ENCODE measurements at places on chromosomes 6 and 20.

DNA sequence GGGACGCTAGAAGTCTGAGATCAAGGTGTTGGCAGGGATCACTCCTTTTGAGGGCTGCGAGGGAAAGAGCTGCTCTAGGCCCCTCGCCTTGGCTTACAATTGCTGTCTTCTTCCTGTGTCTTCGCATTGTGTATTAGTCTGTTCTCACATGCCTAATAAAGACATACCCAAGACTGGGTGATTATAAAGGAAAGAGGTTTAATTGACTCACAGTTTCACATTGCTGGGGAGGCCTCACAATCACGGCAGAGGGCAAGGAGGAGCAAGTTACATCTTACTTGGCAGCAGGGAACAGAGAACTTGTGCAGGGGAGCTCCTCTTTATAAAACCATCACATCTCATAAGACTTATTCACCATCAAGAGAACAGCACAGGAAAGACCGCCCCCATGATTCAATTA, 102.5 kb upstream of the ASF1A start:
- H3K36me3 ChIP-seq = no peaks in the 10 kb centered on the region
- H3K27ac ChIP-seq = no peak overlapping the region
- H3K4me1 ChIP-seq = peaks cover 2% of the 10 kb centered on the region
- H3K4me3 ChIP-seq = no peak overlapping the region
- no peak for DNase-seq
- no peaks in the 10 kb centered on the region for H3K27me3 ChIP-seq

DNA sequence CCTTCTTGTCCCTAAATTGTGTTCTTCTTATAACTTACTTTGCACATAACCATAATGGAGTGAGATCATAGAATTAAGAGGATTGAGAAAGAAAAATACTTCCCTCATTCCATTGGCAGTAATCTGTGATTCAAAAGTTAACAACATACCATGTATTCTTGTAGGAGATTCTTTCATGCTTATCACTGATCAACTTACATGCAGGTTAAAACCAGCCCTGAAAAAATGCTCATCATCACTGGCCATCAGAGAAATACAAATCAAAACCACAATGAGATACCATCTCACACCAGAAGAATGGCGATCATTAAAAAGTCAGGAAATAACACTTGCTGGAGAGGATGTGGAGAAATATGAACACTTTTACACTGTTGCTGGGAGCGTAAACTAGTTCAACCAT, 36.5 kb upstream of the GFRAL start:
- H3K27ac ChIP-seq = no peak overlapping the region
- DNase-seq = no peak
- no peaks in the 10 kb centered on the region for H3K36me3 ChIP-seq
- H3K4me3 ChIP-seq = no peak overlapping the region

GRCh38 chr6:139763468-139764210, 389.2 kb upstream of the CITED2 start:
- no peak for DNase-seq
- H3K27me3 ChIP-seq = no peaks in the 10 kb centered on the region
- no peak overlapping the region for H3K27ac ChIP-seq
- H3K4me3 ChIP-seq = no peak overlapping the region
- no peaks in the 10 kb centered on the region for H3K36me3 ChIP-seq
- H3K4me1 ChIP-seq = peaks cover 15% of the 10 kb centered on the region

DNA sequence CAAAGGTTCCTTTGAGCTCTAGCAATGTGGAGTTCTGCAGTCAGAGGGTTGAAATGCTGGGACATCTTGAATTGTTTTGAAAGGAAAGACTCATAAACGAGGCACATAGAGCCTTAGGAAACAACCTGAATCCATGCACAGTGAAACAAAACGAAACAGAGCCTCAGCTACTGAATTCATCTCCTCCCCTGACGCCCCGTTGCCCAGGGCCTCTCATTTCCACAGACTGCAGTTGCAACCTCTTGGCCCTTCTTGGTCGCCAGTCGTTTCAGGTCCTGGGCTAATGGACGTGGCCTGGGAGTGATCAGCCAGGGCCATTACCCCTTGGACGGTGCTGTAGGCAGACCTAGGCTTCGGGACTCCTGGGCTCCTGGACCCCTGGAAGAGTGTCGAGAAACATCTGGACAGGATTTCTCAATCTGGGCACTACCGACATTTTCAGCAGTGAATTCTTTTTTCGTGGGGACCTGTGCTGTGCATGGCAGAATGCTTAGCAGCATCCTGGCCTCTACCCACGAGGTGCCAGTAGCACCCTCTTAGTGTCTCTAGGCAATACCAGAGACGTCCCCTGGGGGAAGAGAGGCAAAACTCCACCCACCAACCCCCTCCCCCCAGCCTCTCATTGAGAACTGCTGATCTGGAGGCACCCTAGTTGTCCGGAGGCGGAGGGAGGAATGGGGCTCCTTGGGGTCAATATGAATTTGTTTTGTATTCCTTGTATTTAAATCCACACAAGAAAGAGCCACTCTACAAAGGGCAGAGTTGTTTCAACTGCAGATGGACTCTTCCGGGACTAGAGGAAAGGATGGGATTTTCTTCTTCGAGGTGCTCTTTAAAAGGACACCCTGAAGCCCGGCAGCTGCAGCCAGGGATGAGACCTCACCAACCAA, 50.2 kb downstream of the TMEM242 start:
- peak overlapping the region; percentile 80 for H3K4me3 ChIP-seq
- no peaks in the 10 kb centered on the region for H3K36me3 ChIP-seq
- DNase-seq = peak; percentile 42
- H3K4me1 ChIP-seq = peaks cover 18% of the 10 kb centered on the region

- H3K4me3 ChIP-seq = no peak overlapping the region
- no peaks in the 10 kb centered on the region for H3K36me3 ChIP-seq
- DNase-seq = no peak
- H3K27ac ChIP-seq = no peak overlapping the region
- peaks cover 36% of the 10 kb centered on the region for H3K4me1 ChIP-seq
Observed at GRCh38 chr6:4320860-4321259, 185.5 kb upstream of the ECI2 start.

DNA sequence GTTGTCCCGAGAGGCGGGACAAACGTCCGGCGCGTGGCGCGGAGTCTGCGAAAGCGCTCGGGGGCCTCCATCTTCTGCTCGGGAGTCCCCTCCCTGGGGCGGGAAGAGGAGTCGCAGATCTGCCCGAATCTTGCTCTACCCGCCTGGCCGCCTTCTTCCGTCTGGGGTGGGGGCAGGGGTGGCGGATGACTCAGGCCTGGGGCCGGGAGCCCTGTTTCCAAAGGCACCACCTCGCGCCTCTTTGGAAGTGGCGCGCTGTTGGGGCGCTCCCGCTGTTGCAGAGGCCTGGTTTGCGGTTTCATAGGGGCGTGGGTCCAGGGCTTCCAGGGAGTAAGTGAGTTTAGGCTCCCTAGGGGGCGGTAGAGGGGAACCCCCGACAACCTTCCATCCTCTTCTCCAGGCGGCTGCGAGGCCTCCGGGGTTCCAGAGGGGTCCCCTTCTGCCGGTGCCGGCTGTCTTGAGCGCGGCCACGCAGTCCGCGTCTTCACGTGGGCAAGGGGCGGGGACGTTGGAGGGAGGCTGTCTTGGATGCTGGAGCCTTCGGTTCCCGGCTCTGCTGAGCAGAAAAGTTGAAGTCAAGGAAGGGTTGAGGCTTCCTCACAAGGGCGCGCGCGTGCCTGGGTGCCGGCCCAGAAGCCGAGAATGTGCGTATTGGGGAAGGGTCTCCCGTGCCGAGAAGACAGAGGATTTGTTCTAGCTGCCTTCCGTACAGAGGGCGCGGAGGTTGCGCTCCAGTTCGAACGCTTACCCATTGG, 2.6 kb upstream of the TFAP2C start:
- no peak overlapping the region for H3K27ac ChIP-seq
- no peaks in the 10 kb centered on the region for H3K27me3 ChIP-seq
- DNase-seq = peak; percentile 68
- H3K4me1 ChIP-seq = no peaks in the 10 kb centered on the region
- no peaks in the 10 kb centered on the region for H3K36me3 ChIP-seq
- H3K4me3 ChIP-seq = no peak overlapping the region

DNA sequence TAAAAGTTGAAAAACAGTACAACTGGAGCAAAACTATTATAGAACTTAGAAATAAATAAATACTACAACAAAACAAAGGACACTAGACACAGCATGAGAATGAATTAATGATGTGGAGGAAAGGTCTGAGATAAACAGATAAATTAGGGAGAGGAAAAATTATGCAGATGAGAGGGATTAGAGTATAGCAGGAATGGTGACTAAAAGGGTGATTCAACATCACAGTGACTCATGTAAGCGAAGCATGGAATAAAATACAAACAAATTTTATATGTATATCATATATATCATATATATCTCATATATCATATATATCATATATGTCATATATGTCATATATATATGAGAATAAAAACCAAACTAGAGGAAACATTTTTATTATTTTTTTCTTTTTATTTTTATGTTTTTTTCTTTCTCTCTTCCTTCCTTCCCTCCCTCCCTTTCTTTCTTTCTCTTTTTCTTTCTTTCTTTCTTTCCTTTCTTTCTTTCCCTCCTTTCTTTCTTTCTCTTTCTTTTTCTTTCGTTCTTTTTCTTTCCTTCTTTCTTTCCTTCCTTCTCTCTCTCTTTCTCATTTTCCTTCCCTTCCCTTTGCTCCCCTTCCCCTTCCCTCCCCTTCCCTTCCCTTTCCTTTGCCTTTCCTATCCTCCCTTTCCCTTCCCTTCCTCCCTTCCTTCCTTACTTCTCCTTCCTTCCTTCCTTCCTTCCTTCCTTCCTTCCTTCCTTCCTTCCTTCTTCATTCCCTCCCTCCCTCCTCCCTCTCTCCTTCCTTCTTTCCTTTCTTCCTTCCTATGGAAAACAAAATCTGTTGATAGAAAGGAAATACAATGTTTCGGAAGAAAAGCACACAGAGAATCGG, 1014.6 kb downstream of the GRIK2 start:
- no peaks in the 10 kb centered on the region for H3K27me3 ChIP-seq
- H3K36me3 ChIP-seq = no peaks in the 10 kb centered on the region
- no peak overlapping the region for H3K4me3 ChIP-seq
- no peak overlapping the region for H3K27ac ChIP-seq

DNA sequence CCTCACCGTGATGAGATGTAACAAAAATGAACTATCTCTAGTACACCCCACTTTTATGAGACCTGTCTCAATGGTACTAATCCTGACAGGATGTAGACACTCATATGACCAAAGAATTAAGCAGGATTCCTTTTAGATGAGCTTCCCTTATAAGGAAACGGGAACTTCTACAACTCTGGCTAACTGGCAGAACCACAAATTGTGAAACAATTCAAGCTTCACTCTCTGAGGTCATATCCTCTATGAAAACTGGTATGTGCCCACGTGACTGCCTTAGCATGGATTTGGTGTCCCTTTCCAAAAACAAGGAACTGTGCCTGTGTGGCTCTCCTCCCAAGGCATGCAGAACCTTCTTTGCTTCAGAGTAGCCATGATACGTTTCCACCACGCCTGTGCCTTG, 14.1 kb upstream of the CPNE5 start:
- peaks cover 21% of the 10 kb centered on the region for H3K36me3 ChIP-seq
- peak; percentile 59 for DNase-seq
- no peaks in the 10 kb centered on the region for H3K27me3 ChIP-seq
- H3K27ac ChIP-seq = no peak overlapping the region

GRCh38 chr6:21664314-21665109, 71.0 kb downstream of the SOX4 start:
- no peaks in the 10 kb centered on the region for H3K36me3 ChIP-seq
- peaks cover 13% of the 10 kb centered on the region for H3K27me3 ChIP-seq
- H3K27ac ChIP-seq = no peak overlapping the region
- peak; percentile 78 for DNase-seq
- H3K4me3 ChIP-seq = peak overlapping the region; percentile 89

GRCh38 chr20:5789827-5790226, 39.6 kb downstream of the SHLD1 start:
- H3K27ac ChIP-seq = no peak overlapping the region
- no peaks in the 10 kb centered on the region for H3K36me3 ChIP-seq
- H3K4me1 ChIP-seq = no peaks in the 10 kb centered on the region
- no peak overlapping the region for H3K4me3 ChIP-seq
- no peaks in the 10 kb centered on the region for H3K27me3 ChIP-seq
- DNase-seq = no peak

DNA sequence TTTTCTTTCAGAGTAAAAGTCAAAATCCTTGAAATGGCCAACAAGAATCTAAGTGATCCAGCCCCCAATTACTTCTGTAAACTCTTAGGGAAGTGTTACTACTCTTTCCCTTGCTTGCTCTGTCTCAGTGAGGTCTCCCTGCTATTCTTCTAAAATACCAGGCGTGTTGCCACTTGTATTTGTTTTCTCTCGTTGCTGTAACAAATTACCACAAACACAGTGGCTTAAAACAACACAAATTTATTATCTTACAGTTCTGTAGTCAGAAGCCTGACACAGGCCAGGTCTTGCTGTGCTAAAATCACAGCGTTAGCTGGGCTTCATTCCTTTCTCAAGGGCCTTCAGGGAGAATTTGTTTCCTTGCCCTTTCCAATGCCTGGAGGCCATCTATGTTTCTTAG, 59.9 kb downstream of the HECA start:
- no peak overlapping the region for H3K27ac ChIP-seq
- no peaks in the 10 kb centered on the region for H3K36me3 ChIP-seq
- H3K27me3 ChIP-seq = no peaks in the 10 kb centered on the region
- H3K4me1 ChIP-seq = peaks cover 5% of the 10 kb centered on the region

DNA sequence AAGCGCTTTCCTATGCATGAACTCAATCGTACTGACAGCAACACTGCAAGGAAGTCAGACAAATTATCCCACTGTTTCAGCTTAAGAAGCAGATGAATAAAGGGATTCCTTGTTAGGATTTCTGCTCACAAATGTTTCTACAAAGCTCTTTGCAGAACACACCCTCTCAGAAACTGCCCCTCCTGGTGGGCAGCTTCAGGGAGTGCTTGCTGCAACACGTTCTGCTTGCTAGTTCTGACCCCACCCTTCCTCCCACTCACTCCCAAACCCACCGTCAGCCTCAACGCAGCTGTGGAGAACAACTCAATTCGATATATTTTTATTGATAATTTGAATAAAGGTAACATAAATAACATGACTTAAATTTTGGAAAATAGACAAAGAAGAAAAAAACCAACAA, 250.8 kb upstream of the PRDM1 start:
- DNase-seq = peak; percentile 67
- no peak overlapping the region for H3K27ac ChIP-seq
- no peaks in the 10 kb centered on the region for H3K27me3 ChIP-seq
- peaks cover 18% of the 10 kb centered on the region for H3K4me1 ChIP-seq

Measured in common myeloid progenitor, CD34-positive (primary cell).